ENCODE measurements at places on chromosomes 11 and 22.

- DNase-seq: no peak
Observed at GRCh38 chr11:2929950-2930703, 907 bp upstream of the PHLDA2 start.

DNA sequence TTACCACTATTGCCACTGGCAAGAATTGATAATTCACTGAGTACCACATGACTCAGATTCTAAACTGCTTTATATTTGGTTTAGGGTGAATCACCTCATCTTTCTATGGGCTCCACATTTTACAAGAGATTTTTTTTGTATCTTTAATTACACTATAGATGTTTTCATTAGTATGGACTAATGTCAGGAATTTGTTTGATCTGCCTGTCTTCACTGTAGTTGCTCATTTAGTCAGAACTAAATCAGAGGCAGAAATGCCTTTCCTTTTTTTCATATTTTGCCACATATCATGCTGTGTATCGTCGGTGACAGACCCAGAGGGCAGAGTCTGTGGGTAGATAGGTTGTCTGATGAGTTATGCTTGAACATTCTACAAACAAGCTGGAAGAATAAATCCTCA lies 524.1 kb downstream of the METTL15 start:
- DNase-seq: no peak

DNA sequence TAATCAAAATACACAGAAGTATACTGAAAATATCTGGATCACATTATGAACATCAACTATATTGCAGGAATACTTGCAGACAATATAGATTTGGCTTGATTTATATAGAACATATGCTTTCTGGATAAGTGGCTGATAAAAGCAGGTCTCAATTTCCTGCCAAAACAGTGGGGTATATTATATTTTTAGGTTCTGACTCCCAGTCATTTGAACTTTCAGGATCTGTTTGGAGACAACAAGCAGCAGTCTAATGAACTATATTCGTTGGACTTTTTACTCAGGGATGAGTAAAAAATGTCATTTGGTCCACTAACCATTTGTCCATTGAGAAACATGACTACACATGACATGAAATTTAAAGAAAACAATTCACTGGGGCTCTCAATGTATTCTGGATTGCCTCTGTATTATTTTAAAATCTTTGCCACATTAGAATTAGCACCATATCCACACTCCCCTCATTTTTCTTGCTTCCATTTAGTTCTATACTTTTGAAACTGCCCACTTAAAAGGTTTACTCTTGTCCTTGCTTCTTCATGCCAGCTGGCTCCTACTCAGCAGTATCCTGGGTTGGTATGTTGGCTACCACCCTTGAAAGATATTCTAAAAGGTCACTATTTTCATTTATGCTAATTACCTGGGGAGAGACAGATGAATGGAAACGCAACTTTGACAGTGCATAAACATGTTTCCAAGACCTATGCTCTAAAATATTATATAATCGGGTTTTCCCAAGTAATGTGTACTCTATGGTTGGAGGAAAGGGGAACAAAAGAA lies 153.0 kb downstream of the APOL5 start:
- DNase-seq: no peak

DNA sequence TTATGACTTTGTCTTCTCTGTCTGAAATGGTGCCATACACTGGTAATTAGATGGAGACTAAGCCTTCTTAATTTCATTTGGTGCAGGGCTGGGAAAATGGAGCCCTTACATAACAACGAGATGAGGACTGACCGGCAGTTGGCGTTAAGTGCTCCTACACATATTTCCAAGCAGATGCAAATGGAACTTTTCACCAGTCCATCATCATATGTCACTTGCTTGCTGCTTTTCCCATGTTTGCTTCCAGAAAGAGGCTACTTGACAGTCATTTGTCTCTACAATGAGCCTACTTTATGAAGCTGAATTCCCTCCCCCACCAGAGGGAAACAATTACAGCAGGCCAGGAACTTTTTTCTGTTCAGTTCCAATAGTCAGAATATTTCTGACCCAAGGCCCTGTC lies 32.6 kb downstream of the SVIP start:
- peak; percentile 79 for DNase-seq

- DNase-seq: no peak
Observed at GRCh38 chr11:116217006-116217405, 555.8 kb downstream of the BUD13 start.

DNA sequence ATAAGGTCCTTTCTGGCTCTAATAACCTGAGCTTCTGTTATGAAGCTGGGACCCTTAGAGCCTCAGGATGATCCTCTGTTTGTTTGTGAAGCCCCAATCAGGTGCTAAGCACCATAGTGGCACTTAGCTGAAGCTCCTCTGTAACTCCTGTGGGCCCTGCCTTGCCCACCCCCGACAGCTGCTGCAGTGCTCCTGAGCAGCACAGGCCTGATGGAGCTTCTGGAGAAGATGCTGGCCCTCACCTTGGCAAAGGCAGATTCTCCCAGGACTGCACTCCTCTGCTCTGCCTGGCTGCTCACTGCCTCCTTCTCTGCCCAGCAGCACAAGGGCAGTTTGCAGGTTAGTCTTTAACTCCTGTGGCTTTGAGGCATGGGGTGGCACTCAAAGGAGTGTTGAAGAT lies 19.0 kb upstream of the CCDC134 start:
- DNase-seq: no peak

GRCh38 chr22:48098243-48098920 lies 1335.9 kb downstream of the TBC1D22A start:
- no peak for DNase-seq

- no peak for DNase-seq
Observed at GRCh38 chr11:91783173-91783572, 441.4 kb upstream of the FAT3 start.

GRCh38 chr11:13105237-13105844 lies 96.2 kb downstream of the RASSF10 start:
- no peak for DNase-seq

DNA sequence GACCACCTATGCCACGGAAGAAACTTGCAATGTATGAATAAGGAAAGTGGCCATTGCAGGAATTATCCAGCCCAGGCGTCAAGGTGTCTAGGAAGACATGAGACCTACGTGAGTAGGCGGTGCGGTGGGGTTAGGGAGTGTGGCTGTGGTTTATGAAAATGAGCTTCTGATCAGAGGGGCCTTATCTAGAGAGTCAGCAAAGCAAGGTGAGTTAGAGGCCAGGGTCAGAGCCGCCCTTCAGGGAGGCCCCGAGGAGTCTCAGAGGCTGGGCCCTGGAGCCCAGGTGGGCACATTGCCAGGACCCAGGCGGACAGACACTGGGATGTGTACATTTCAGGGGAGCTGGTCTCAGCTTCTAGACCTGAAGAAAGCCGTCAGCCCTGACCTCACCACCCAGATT lies 13.8 kb upstream of the LINC01488 start:
- DNase-seq: no peak

- no peak for DNase-seq
Observed at GRCh38 chr22:38792833-38793232, 1.1 kb downstream of the DNAL4 start.

DNA sequence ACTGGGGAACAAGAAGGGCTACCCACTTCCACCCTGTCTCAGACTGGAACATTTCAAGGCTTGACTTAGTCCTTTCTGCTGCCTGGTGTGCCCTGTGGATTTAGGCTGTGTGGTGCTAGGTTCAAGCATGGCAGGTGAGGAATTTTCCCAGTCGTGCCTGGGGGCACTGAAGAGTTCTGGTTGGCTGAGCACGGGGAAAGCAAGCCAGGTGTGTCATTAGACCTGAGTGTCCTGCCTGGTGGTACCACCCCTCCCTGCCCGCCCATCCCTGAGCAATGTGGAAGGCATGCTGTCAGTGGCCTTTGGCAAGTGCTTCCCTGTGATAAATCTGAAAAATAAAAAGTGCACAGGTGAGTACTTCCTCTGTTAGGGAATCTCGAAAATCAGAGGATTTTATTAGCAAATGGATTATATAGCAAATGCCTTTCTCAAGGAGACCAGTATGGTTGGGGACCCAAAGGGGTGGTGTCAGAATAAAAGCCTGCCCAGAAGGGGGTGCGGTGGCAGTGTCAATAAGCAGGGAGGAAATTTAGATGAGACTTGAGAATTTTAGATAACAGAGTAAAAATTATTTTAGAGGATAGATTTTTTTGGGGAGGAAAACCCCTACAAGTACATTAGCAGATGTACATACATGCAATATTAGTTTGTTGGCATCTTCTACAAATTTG lies 22.8 kb downstream of the TEAD1 start:
- peak; percentile 17 for DNase-seq

GRCh38 chr11:44033411-44033850 lies 14.3 kb upstream of the ACCSL start:
- no peak for DNase-seq

- DNase-seq: peak; percentile 34
Observed at GRCh38 chr11:116691771-116692177, 81.0 kb downstream of the BUD13 start.

- no peak for DNase-seq
Observed at GRCh38 chr11:45906096-45906682, 882 bp downstream of the FREY1 start.

DNA sequence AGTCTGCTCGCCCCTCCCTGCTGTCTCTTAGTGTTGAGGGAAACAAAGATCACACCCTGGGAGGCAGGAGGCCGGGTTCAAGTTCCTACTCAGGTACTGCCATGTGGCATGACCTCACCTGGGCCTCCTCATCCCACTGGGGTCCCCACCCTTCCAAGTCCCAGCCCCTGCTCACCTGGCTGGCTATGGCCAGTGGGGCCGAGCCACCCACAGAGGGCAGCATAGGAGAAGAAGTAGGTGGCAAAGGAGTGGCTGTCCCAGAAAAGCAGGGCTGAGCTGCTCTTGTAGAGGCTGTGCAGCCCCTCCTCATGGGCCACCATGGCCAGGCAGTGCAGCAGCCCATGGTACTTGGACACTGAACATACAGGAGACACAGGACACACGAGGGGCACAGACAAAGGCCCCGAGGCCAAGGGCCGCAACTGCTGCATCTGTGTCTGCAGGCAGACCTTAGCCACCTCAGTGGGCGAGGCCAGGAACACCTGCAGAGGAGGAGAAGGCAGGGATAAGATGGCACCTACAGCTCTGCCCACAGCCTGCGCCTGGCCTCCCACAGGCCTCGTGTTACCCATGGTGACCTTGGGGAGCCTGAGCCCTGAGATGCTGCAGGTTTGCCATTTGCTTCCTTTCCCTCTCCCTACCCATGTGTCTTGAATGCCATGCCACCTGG lies 50.6 kb upstream of the MPEG1 start:
- no peak for DNase-seq

DNA sequence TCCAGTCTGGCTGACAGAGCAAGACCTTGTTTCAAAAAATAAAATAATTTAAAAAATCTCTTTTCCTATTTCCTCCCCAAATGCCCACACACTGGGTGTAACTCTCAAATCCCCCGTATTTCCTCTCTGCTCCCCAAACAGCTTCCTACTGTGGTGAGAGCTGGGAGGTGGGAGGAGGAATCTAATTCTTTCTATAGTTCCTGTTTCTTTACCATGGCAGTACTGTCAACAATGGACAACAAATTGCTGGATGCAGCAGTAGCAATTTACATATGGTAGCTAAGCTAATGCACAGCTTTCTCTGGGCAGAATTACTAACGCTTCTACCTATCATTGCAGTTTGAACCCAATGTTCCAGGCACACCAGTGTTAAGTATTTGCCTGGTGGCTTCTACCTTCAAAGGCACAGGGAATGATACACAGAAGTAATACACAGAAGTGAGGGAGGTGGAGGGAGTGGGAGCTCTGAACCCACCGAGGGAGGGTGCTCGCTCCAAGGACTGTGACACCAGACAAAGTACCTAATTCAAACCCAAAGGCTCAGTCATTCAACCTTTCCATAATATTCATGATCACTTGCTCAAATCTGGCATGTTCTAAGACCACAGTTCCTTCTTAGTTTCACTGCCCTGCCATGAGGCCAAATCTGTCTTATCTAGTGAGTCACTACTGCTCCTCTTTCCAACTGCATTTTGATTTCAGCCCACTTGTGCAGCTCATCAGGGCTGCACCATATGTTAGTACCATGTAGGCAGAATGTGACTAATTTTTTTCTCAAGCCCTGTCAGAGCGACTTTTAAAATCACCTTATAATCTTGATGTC lies 37.9 kb downstream of the CELF1 start:
- DNase-seq: no peak

- DNase-seq: no peak
Observed at GRCh38 chr11:79982185-79982584, 541.4 kb upstream of the TENM4 start.

DNA sequence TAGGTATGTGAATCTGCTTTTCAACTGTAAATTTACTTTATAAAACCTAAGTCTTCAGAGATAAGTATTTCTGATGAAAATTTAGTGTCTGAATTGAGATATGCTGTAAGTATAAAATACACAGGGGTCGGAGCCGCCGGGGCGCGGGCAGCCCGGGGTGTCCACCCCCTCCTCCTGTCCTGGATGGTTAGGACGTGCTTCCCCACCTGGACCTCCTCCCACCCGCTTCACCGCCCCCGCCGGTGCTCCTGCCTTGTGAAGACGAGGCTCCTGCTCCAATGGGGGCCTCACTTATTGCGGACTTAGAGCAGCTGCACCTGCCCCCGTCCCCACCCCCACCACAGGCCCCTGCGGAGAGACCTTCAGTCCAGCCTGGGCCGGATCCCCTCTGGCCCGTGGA lies 21.3 kb upstream of the PHF21A start:
- DNase-seq: no peak

GRCh38 chr11:122287401-122287800 lies 171.4 kb upstream of the BLID start:
- DNase-seq: peak; percentile 36

- DNase-seq: no peak
Observed at GRCh38 chr11:33696411-33696810, 4.2 kb downstream of the C11orf91 start.

- DNase-seq: no peak
Observed at GRCh38 chr11:17528906-17529843, 15.0 kb downstream of the USH1C start.
